CD4-positive, alpha-beta T cell treated with Interleukin-6 at 100 ng/mL for 8 hours (primary cell): ENCODE measurements at places on chromosomes 7 and 10.

- no peak for DNase-seq
Observed at GRCh38 chr10:22724773-22725172, 10.4 kb upstream of the PIP4K2A start.

GRCh38 chr7:139777948-139778841 is at the start of gene HIPK2:
Gene HIPK2 (minus strand): TSS chr7:139777998. CDS start chr7:139777623, 375 bp downstream.
- DNase-seq: peak; percentile 54

DNA sequence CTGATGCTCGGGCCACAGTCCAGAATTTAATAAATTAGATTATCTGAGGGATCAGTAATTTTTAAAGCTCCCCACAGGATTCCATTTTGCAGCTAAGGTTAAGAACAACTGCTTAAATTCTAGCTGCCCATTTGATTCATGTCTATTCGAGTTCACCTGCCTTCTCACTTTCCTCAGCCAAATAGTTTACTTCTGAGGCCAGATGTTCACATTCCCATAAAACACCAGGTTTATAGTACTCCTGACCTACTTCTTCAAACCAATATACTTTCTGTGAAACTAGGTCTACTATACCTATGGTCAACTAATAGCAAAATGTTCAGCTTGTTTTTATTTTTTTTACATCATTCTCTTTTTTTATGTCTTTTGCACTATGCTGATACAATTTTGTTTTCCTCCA is 86.3 kb downstream of the GPR158 start:
- DNase-seq: no peak

GRCh38 chr10:101878869-101879268 is 35.3 kb upstream of the KCNIP2 start:
- DNase-seq: no peak

GRCh38 chr7:6057316-6058129 is 26.3 kb downstream of the ANKRD61 start:
- DNase-seq: no peak

- DNase-seq: no peak
Observed at GRCh38 chr7:21767300-21767900, 178.3 kb downstream of the CDCA7L start.

DNA sequence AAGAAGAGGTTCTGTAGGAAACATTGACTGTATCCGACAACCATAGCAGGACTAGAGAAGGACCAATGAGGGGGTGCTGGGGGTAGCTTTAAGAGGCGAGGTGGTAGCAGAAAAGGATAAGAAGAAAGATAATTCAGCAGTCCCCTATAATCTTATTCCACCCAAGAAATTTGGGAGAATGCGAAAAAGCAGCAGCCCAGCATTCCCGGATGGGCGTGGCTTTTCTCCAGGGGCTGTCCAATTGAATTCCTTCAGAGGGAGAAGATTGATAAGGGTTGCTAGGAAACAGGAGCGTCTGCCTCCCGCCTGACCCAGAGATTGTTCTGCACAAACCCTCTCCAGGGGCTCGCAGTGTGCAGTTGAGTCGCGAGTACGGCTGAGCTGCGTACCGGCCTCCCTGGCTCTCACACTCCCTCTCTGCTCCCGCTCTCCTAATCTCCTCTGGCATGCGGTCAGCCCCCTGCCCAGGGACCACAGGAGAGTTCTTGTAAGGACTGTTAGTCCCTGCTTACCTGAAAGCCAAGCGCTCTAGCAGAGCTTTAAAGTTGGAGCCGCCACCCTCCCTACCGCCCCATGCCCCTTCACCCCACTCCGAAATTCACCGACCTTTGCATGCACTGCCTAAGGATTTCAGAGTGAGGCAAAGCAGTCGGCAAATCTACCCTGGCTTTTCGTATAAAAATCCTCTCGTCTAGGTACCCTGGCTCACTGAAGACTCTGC is at the start of gene GRM3:
GRM3 (plus strand) TSS at position 349 of the 721 bp plus-strand sequence. CDS start 121,237 bp downstream, outside the sequence.
- DNase-seq: no peak

DNA sequence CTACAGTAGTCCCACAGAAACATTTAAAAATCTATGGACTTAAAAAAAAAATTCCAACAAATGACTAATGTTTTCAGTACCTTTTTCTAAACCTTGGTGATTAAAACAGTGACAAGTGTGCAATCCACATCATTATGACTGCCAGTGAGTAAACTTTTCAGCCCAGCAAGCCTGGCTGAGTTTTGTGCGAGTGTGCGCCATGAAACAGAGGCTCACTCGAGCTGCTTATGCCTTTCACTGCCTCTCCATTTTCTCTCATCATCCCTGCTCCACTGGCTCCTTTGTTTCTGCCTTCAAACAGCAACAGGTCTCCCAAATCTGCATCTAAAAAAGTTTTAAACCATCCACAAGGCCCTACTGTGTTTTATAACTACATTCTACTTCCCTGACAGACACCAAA is 105.8 kb downstream of the USP6NL start:
- DNase-seq: no peak

DNA sequence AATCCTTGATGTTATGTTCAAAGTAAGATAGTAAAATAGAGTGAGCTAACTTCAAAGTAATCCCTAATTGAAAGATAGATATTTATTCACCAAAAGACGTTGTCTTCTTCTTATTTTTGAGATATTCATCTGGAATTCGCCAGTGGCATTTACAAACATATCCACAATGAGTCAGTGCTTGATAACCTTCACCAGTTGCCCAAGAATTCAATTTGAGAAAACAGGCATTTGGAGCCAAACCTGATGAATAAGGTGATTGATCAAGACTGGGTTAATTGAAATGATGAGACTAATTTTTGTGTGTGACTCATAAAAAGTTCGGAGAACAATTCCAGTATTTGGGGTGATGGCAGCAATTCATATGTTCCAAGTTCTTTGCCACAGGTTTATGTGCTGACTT is 344.0 kb downstream of the ARL4A start:
- DNase-seq: no peak

DNA sequence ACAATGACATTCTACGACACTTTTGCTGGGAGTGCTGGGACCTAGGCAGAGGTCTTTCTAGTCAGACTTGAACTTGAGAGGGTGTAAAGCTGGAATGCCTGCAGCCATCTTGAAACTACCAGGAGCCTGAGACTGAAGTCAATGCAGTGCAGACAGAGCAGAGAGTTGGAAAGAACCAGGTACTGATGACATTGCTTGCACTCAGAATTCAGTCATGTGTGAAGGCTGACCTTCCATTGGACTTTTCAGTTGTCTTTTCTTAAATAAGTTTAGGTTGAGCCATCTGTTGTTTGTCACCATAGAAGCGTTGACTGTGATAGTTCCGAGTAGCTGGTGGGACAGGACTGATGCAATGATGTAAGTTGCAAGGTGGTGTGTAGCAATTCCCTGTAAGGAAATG is 3.1 kb upstream of the PLPP4 start:
- DNase-seq: no peak

GRCh38 chr7:111324228-111324627 is 233.3 kb downstream of the LRRN3 start:
- no peak for DNase-seq

DNA sequence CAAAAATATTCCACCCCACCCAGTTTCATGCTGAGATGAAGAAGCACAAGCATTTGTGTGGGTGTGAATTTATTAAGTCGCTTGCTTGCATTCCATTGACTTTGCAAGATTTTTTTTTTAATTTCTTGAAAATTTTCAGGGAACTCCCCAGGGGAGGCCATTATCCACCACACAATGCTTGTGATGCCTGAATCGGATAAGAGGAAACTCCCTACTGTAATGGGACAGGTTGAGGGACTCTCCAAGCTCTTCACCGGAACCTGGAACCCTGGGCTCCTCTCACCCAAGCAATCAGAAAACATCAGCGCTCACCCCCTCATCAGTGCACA is 153.6 kb upstream of the ZMIZ1 start:
- no peak for DNase-seq

- DNase-seq: no peak
Observed at GRCh38 chr10:110141871-110142635, 65.4 kb upstream of the MXI1 start.

GRCh38 chr7:123929655-123930054 is 4.6 kb downstream of the SPAM1 start:
- DNase-seq: no peak
